RPMI7951 (cell line): ENCODE measurements at places on chromosomes 5 and 9. TPM values are rescaled to one million over a fixed set of nuclear protein-coding genes. Genes with fewer than 3 reads are reported as not detected.

Gene NCBP1
- total RNA-seq: 47.4 and 56.4 TPM in 2 replicates

Gene FOXD4L6
- total RNA-seq: not detected in 2 replicates

Gene F2R
- total RNA-seq: 130 and 137 TPM in 2 replicates

Gene EGFL7
- 1.6 and 4.1 TPM in 2 replicates for total RNA-seq

Gene RNF183
- not detected in 2 replicates for total RNA-seq

Gene TOMM5
- 265 and 292 TPM in 2 replicates for total RNA-seq

Gene IL4
- not detected in 2 replicates for total RNA-seq

Gene STARD4
- 57.8 and 71.3 TPM in 2 replicates for total RNA-seq

Gene GRXCR2
- total RNA-seq: not detected in 2 replicates
